NCI-H146 (cell line): ENCODE measurements at places on chromosomes 1 and 21.

GRCh38 chr1:15188130-15188524 is 34.6 kb downstream of the TMEM51 start:
- no peak for DNase-seq

DNA sequence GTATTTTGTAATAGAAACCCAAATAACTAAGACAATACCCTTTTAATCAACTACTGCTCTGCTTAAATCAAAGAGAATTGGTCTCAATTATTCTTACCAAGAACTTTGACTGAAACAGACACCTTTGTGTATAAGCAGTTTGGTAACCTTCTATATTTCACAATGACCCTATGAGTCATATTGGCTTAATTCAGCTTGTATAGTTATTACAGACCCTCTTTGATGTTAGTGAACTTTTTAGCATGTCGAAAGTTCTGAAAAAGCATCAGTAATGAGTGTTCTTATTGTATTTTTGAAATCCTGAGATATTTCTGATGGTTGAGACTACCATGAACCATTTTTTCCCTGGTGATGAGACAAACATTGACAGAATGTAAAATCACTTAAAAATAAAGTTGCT is 43.3 kb upstream of the RABGAP1L start:
- no peak for DNase-seq

- no peak for DNase-seq
Observed at GRCh38 chr1:10685808-10686403, 110.5 kb downstream of the CASZ1 start.

- DNase-seq, result no peak
Observed at GRCh38 chr1:170131450-170131849, 14.3 kb upstream of the NTMT2 start.

- DNase-seq, result no peak
Observed at GRCh38 chr1:60367532-60367931, 294.0 kb upstream of the C1orf87 start.

DNA sequence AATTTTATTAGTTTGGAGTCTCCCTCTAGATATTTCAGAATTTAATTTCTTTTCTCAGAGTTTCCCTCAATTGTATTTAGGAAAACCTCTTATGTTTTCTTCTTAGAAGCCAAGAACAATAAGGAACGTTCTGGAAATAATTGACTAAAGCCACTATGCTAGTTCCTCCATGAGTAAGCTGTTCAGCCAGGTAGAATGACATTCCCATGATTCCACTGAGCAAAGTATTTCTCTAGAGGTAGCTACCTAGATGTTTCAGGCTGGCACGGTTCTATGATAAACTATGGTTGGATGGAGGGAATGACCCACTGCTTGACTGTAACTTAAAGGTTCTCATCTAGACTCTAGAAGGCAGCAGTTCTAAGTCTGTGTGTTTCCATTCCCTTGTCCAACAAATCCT is 62.4 kb downstream of the CLDN17 start:
- no peak for DNase-seq

- no peak for DNase-seq
Observed at GRCh38 chr21:34933609-34934335, 115.3 kb downstream of the RUNX1 start.

DNA sequence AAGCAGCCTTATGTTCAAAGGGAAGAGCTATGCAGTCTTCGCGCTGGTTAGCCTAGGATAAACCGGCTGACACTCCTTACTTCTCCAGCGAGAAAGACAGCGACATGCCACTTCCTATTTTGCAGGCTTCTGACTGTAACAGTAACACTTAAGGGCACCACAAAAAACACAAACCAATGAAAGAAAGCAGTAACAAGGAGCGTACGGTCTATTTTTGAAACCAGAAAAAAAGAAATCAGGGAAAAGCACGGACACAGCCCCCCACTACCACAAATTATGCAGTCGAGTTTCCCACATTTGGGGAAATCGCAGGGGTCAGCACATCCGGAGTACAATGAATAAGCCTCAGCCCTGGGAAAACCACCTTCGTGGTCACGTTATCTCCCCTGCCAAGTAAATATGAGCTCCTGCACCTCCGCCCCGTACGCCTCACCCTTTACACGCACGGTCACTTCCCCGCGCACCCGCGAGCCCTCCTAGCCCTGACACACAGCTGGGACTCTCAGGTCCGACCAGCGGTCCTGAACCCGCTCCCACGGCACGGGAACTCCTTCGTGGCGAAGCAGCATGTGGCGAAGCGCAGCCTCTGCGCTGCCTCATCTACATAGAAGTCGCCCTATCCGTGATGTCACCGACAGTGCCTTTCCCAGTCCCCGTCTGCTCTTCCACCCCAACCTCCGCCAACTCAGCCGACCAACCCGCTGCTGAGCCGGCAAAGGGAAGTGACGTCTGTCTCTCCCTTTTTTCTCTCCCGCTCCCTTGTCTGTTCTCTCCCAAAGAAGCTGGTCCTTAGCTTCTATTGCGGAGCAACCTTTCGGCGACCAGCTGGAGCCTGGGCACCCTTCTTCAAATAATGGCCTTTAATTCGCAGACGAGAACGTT is 40.9 kb upstream of the PPIAL4F start:
- peak; percentile 55 for DNase-seq

DNA sequence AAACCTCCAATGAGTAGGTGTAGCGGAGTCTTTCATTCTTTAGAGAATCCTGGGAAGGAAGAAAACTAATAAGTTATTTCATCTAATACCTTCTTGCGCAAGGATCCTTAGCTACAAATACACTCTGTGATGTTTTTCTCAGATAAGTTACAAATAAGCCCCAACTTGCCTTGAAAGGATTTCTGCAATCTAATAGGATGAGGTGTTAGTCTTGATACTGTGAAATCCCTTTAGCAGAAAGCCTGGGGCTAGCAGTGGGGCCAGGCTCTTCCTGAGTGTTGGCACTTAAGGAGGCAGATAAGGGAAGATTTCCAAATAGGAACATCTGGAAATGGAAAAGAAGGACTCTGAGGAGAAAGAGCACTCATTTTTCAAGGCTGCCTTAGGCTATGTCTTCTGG is 168.0 kb upstream of the DAB1 start:
- no peak for DNase-seq
